ENCODE measurements at places on chromosomes 11 and 22. TPM values are rescaled to one million over a fixed set of nuclear protein-coding genes. Genes with fewer than 3 reads are reported as not detected.

DNA sequence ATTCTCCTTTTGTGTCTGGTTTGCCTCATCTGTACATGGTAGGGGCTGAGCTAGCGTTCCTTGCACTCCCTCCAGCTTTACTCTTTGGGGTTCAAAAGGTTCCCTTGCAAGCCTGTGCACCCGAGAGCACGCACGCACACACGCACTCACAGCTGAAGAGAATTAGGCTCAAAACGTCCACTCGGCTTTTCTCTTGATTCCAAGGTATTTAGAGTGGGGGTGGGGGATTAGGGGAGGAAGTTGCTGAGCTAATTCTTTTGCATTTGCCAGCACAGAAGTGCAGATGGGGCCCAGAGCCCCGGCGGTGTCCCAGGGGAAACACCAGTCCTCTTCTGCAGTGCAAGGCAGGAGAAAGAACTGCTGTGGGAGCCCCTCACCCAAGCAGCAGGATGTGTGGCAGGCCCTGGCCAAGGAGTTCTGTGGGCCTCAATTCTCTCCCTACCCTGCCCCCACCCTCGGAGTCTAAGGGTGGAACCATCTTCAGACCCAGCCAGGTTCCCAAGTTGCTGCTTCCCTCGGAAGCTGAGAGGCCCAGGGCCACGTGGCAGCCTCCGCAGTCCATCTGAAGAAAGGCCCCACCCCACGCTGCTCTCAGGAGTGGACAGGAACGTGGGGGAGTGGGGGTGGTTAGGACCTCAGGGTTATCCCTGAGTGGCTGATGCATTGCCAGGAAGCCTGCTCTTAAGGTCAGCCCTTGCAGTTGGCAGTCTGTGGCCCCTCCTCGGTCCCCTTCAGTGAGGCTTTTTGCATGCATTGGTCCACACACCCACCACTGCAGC, 3.8 kb upstream of the KCNQ1OT1 start:
- no peak for DNase-seq

The CSF2RB gene
- 4.6 TPM for total RNA-seq

GRCh38 chr11:128336203-128336602, 251.2 kb downstream of the ETS1 start:
- DNase-seq: no peak

- DNase-seq: no peak
Observed at GRCh38 chr22:24380905-24381230, 46.5 kb upstream of the ADORA2A start.

- no peak for DNase-seq
Observed at GRCh38 chr11:727281-727701, 20.0 kb upstream of the TALDO1 start.

The CLMP gene
- total RNA-seq: 0.05 TPM

DNA sequence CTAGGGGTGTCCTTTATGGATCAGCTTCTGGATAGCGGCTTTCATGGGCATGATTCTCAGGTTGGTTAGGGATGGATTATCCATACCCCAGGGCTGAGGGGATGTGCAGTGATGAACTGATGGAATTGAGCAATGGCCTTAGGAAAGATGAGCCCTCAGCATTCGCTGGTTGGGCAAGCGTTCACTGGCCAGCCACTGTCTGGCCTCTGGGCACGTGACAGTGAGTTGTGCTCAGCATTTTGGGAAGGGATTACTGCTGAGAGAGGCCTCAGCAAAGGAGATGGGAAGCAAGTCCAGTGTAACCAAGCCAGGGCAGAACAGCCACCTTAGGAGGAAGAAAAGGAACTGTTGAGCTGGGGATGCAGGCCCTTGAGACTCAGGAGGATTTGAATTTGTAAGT, 17.4 kb downstream of the UBASH3B start:
- no peak for DNase-seq

GRCh38 chr11:73759610-73760134, 1.2 kb downstream of the RAB6A start:
- no peak for DNase-seq

- DNase-seq: no peak
Observed at GRCh38 chr11:26227301-26227746, 104.6 kb upstream of the ANO3 start.

The RBMXL2 gene
- total RNA-seq: not detected

The EFCAB6 gene
- not detected for total RNA-seq

DNA sequence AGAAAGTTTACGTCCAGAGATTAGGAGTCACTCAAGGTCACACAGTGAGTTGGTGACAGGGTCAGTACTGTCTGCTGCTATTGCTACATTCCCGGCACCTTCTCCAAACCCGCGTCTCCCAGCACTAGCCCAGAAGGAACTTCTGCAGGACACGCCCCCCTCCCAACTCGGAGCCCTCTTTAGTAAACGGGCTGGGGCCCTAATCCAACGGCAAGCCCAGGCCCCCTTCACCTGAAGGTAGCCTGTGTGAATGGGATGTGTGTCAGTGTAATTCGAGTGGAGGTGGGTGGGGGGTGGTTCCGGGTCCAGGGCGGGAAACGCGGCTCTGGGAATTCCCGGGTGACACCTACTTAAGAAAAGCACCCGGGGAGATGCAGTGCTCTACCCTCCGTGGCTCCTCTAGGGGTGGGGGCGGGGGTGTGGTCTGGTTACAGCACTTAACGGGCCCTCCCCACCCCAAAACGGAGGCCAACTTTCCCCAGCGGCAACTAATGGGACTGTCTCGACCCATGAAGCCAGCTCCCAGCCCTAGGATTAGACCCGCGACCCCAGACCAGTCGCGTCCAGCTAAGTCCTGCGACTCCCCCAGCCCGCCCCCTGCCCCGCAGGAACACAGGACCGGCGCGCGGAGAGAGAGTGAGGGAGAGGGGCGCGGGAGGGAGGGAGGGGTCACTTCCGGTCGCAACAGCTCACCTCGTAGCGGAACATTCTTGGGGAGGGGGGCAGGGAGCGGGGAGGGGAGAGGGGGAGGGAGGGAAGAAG, 468 bp downstream of the PATL1 start:
- DNase-seq: no peak

DNA sequence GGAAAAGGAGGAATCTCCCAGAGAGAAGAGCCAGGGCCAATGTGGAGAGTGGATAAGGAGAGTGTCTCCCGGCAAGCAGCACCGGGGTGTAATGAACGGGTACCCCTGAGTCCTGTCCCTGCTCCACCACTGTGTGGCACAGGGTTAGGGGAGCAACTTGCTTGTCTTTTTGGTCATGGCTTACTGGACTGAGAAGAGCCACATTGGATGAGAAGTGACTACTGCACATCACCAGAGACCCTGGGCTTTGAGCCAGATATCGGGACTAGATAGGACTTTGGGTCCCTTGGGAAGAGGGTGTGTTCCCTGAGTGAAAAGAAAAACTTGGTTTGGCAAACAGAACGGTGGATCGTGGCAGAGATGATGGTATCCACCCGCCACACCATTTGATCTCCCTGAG, 24.6 kb downstream of the SDHAF2 start:
- no peak for DNase-seq

DNA sequence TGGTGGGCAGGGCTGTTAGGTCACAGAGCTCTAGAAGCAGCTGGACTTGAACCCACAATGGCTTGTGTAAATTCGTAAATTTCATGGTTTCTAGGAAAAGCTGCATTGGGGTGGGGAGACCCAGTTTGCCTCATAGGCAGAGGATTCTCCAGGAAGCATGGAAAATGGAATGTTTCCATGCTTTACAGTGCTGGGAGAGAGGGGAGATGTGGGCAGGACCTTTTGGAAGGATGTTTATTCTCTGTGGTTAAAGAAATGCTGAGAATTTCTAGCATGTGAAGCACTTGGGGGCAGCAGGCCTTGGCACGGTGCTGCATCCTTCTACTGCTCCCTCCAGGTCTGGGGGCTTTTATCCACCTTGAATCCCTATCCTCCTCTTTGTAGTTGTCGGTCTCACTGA, 46.3 kb downstream of the TRAF6 start:
- no peak for DNase-seq

DNA sequence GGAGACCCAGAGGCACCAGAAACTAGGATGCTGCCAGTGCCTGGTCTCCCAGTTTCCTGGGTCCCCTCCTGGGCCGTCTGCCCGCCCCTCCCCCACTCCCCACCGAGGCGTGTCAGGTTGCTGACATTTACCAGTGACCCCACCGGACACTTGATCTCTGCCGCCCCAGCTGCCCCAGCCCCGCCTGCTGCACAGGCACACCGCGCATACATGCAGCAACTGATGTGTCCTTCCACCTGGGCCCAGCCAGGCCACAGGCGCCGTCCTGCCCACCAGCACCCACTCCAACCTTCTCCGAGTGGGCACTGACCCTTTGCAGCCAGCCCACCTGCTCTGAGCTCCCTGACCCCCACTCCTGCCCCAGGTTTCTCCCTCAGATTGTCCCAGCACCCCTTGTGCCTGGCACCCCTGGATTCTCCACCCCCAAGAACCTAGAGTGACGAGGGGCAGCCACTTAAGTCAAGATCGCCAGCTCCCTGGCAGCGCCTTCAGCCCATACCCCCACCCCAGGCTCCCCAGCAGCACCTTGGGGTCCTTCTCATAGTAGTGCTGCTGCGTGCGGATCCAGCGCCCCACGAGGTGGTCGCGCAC, 548 bp downstream of the PYGM start:
- DNase-seq: no peak

DNA sequence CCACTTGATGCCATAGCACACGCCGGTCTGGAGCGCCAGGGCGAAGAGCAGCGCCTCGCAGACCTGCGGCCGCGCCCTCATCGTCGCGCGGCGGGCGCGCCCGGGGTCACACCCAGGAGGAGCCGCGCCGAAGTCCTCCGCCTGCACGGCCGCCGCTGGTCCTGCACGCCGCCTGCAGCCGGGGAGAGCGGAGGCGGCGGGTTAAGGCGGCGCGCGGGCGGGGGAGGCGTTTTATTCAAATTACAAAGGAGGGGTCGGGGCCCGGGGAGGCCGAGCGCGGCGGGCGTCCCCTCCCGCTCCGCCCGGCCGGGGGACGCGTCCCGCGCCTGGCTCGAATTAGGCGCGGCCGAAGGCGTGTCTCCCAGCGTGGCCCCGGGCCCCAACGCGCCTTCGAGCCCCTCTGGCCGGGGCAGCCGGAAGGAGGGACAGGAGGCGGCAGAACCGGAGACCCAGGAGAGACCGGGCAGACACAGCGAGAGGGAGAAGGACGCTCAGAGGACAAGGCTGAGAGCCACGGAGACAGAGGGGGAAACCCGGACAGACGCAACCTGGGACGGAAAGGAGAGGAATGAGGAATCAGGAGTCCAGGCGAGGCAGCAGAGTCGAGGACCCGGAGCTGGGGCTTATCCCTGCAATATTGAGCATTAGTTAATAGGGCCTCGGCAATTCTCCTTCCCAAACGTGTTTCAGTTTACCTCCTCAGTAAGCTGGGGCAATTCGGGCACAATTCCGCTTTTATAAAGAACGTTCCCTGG, at the start of gene WNT11:
Gene WNT11, minus strand, starts transcription at position 176 of the 755 bp plus-strand sequence. Its CDS starts 95 bp downstream, at position 81.
- DNase-seq: peak; percentile 29

The ACRV1 gene
- total RNA-seq: not detected

The XKR3 gene
- not detected for total RNA-seq

DNA sequence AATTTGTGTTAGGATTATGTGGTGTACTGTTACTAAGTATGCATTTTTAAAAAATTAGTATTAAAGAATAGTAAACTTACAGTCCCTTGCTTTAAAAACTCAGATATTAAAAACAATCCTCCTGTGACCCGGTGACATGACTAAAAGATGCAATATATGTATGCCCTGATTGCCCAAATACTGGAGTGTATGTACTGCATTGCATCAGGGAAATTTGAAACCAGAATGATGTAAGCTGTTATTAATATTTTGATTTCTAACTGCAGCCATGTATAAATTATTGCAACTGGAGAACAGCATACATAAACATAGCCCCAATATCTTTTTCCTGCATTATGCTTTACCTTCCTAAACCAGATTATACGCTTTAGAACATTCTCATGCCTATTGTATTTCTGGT, 3.7 kb upstream of the HSPA8 start:
- no peak for DNase-seq

DNA sequence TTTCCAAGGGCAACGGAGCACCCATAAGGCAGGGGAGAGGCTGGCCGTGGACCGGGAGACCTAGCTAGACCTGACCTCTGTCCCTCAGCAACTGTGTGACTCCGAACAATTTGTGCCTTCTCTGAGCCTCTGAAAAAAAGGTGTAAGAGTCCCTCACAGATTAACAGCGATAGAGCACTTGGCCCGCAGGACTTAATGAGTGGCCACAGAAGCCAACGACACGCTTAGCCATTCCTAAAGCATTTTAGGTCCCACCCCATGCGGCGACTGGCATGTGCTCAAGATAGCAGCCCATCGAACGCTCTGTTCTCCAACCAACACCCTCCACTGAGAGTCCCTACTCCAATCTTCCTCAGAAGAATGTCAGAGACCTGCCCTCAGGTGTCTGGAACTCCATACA, 1.5 kb downstream of the SULT4A1 start:
- DNase-seq: no peak

GRCh38 chr22:22674467-22674866, 30.1 kb downstream of the GGTLC2 start:
- no peak for DNase-seq

GRCh38 chr11:14270690-14271542, 88.1 kb downstream of the RRAS2 start:
- peak; percentile 30 for DNase-seq

DNA sequence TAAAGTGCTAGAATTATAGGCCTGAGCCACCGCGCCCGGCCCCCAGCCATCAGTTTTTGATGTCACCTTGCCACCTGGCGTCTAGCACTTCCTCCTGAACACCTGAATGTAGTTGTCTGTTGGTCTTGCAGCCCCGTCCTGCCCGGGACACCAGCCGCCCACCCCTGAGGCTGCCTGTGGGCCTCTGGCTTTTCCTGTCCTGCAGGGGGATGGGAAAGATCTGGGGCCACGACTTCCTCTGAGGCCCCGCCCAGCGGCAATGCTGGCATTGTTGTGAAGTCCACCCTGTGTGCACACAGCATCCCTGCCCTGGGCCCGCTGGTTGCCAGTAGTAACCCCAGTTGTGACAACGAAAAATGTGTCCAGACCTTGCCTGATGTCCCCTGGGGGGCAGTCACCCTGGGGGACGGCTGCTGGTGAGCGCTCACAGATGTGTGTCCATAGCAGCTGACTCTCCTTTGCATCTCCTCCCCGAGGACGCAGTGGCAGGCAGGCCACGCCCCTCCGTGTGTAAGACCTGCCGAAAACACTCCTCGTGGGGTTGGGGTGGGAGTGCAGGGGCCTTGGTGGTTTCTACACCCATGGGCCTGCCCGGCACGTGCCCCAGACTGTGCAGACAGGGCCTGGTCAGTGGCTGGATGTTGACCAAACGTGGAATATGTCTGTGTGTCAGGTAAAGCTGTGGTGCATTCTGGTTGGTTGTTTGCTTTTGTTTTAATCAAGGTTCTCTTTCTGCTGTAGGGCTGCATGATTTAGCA, 6.8 kb downstream of the SELENOO start:
- DNase-seq: no peak

All from activated T-helper 2 cell treated with anti-CD3 and anti-CD28 coated beads, Interferon-gamma antibody, Interleukin-2, Interleukin-4, amounts not matched to agents 10 μg/mL and 5 μg/mL and 100 μg/mL, durations not matched to agents 14 hours and 24 hours and 36 hours (primary cell).